Heart right ventricle (tissue), 16 donors: ENCODE measurements at places on chromosomes 2 and 18. TPM values are rescaled to one million over a fixed set of nuclear protein-coding genes. Genes with fewer than 3 reads are reported as not detected.

ST8SIA3 gene
- not detected for total RNA-seq

CNDP1 gene
- not detected for total RNA-seq

SLC23A3 gene
- total RNA-seq = 0.30 TPM

NEU4 gene
- not detected for total RNA-seq

TBR1 gene
- not detected for total RNA-seq

DTNA gene
- total RNA-seq = 182 TPM

ANKRD53 gene
- total RNA-seq = 0.88 TPM

GCKR gene
- total RNA-seq = 0.19 TPM

- no peak for DNase-seq
These were observed 64.9 kb downstream of the STEAP3 start for GRCh38 chr2:119288576-119288975.

DNA sequence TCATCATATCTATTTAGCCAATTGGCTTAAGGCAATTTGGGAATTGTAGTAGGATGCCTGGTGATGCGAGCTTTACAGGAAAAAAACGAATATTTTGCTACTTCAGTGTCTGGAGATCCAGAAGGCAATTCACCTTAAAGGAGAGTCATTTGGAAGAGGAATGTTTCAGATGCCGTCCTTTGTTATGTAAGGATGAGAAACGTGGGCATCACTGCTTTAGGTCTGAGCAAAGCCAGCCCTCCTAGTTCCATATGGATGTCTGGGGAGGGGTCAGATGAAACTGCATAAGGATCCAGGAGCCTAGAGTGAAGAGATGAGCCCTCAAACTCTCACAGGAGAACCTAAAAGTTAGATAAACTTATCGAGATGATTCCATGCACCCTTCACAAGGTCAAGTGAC lies 30.9 kb upstream of the DOCK10 start:
- DNase-seq = no peak

- no peak for DNase-seq
These were observed 3.4 kb upstream of the BCL11A start for GRCh38 chr2:60556576-60557485.

GRCh38 chr2:210113614-210114235 lies 57.5 kb downstream of the KANSL1L start:
- no peak for DNase-seq

GRCh38 chr2:109018452-109018851 lies 29.4 kb upstream of the EDAR start:
- no peak for DNase-seq
